Glomerular endothelial cell (primary cell): ENCODE measurements at places on chromosomes 1 and 21. TPM values are rescaled to one million over a fixed set of nuclear protein-coding genes. Genes with fewer than 3 reads are reported as not detected.

DNA sequence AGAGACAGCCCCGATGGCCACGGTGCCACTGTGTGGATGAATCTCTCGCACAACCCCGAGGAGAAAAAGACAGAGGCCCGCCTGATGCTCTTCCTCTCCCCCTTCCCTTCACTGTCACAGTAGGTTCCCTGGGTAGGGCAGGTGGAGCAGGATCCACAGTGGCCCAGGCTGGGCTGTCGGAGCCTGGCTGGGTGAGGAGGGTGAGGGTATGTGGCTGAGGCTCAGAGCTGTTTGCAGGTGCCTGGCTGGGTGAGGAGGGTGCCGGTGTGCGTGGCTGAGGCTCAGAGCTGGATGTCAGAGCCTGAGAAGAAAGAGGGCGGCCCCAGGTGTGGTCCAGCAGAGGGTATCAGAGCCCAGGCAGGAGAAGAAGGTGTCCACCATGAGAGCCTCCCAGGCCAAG, 2.7 kb downstream of the CFAP74 start:
- DNase-seq = no peak

DNA sequence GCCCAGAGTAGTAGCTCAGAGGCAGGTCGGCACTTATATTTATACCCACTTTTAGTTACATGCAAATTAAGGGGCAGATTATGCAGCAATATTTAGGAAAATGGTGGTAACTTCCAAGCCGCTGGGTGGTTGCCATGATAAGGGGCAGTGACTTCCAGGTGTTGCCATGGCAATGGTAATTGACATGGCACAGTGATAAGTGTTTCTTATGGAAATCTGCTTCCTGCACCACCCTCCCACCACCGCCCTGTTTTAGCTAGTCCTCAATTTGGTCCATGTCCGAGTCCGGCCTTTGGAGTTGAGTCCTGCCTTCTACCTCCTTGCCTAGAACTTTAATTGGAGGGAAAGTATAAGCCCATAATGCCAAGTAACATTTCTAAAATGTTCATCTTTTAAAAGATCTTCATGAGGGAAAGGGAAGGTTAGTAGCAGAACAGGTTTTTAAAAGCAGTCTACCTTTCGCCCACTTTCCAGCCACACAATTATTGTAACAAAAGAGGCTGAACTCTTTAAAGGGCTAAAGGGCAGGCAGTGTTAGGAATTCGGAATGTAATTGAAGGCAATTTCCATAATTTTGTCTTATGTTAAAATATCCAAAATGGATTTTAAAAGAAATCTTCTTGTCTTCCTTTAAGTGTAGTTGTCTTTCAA, 21.7 kb downstream of the ZBTB8B start:
- no peak for DNase-seq

DNA sequence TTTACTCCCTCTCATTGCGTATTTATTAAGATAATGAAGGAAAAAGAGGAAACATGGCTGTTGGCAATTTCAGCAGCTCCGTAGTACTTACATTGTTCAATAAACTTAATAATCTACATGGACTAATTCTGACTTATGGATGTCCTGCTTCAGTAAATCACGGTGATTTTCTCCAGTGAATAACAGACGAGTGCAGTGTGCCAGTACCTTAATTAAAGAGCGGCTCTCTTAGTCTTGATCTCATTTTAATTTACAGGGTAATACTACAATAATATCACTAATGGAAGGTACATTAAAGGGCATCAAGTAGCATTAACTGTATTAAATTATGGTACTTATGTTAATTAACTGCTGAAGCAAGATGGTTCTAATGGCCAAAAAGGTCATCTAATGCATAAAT, 187.2 kb downstream of the NTNG1 start:
- DNase-seq = no peak

Gene REN
- 0.10 and 0.29 TPM in 2 replicates for total RNA-seq

DNA sequence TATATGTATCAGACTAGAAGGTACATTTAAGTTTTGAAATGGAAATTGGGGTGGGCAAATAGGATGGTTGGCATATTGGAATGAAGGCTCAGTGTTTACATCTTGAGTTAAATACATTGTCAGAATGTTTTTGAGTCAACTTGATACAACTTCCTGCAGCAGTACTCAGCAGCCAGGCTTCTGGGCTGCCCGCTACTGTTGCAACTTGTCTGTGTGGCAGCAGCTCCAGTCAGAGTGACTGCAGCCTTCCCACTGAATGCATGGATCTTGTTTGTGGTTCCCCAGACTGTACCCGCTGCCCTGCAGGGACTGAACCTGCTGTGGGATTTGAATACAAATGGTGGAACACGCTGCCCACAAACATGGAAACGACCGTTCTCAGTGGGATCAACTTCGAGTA, 24.9 kb upstream of the SARS1 start:
- DNase-seq = no peak

Gene HTR6
- not detected in 2 replicates for total RNA-seq

Gene BRDT
- not detected in 2 replicates for total RNA-seq

Gene CHI3L1
- 0.12 and 0.48 TPM in 2 replicates for total RNA-seq

DNA sequence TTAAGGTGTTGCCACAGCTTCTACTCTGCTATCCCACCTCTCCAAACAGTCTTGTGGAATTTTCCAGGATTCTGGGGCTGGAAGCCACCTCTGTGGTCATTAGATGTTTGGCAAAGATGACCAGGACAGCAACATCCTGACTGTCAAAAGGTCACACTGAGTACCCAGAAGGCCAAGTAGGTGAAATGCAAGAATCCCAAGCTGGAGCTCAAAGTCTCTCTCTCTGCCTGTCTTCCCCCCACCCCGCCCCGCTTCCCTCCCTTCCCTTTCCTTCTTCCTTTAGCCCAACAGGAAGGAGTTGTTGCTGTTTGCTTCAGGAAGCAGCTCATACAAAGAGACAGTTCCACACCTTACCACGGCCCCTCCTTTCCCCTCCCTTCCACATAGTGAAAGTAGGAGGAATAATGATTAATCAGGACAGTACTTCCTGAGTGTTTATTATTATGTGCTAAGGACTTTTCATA, 75.6 kb upstream of the SLC2A1 start:
- DNase-seq = no peak

DNA sequence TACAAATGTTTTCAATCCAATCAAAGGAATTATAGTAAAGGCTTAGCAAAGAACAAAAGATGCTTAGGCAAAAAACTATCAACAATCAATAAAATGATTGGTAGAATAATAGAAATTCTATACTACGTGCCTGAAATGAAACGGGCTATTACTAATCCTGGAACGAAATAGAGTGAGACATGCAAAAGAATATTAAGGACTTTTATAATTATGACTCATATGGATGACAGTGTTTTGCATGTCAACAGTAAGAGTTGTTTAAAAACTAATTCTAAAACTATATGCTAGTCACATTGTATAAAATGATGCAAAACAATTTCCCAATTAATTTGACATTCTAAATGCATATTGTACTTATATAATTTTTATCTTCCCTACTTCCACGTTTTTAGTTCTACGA, 35.6 kb downstream of the LRRIQ3 start:
- no peak for DNase-seq

DNA sequence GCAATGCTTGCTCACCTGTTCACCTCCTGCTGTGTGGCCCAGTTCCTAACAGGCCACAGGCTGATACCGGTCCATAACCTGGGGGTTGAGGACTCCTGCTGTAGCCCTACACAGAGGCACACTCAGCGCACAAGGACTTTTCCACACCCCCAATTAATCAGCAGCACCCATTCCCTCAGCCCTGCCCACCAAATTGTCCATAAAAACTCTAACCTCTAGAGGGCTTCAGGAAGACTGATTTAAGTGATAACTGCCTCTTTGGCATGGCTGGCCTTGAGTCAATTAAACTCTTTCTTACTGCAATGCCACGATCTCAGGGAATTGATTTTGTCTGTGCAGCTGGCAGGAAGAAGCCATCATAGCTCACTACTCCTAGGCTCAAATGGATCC, 71.3 kb upstream of the MUTYH start:
- no peak for DNase-seq

DNA sequence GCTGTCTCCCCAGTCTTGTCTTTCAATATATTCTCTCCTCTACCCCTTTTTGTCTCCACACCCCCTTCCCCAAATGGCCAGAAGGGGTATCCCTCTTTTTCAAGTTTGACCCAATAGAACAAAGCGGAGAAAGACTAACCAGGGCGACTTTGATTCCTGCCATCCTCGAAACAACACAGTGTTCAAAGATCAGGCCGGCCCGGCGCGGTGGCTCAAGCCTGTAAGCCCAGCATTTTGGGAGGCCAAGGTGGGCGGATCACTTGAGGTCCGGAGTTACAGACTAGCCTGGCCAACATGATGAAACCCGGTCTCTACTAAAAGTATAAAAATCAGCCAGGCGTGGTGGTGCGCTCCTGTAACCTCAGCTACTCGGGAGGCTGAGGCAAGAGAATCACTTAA, 77.0 kb upstream of the IFNAR2 start:
- no peak for DNase-seq

GRCh38 chr1:18959591-18959990, 3.1 kb upstream of the IFFO2 start:
- DNase-seq = no peak

Gene TMEM61
- total RNA-seq = not detected in 2 replicates

Gene CACNA1S
- total RNA-seq = not detected in 2 replicates

Gene NLRP3
- 0.58 and 1.0 TPM in 2 replicates for total RNA-seq

DNA sequence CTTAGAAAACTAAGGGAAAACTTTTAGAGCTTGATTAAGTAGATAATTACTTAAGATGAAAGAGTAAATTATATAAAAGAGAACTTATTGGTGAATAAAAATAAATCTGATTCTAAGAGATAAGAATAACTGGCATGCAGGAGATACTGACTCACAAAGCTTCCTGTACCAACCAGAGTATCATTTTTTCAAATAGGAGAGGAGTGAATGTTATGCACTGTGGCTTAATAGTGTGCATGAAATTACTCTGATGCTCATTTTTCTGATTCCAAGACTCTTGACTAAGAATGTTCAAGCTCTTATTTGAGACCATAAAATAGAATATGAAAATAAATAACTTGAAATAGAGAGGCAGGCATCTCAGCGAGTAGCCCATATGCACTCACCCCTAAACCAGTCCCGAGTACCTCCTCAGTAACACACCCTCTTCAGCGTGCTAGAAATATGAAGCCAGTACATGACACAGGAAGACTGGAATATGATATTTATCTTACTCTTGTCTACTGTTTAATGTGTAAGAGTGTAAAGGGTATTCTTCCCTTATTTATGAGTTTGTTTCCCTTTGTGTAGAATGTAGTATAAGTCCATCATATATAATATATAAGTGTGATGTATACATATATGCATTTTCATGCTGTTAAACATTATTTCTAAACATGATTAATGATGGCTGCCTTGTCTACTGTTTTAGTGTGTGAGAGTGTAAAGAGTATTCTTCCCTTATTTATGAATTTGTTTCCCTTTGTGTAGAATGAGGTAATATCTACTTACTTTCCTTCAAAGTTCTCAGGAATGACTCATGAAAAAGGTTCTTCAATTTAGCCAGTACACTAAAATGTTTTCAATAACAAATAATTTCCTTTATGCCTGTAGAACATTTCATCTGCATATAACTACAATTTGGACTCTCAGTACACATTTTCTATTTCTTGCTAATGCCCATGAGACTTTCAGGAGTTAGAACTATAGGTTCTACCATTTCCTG, 99.2 kb upstream of the PALMD start:
- no peak for DNase-seq

Gene ZBTB40
- total RNA-seq = 11.4 and 16.6 TPM in 2 replicates

- no peak for DNase-seq
Observed at GRCh38 chr1:71719330-71719729, 563.0 kb downstream of the NEGR1 start.
